ENCODE measurements at places on chromosomes 6 and 20. TPM values are rescaled to one million over a fixed set of nuclear protein-coding genes. Genes with fewer than 3 reads are reported as not detected.

The ADAM33 gene
- not detected for total RNA-seq

The HRH3 gene
- not detected for total RNA-seq

The NKAIN4 gene
- not detected for total RNA-seq

The ABHD16B gene
- total RNA-seq = not detected

The RWDD2A gene
- total RNA-seq = 3.6 TPM

The LY6G6C gene
- total RNA-seq = 0.54 TPM

The GGTLC1 gene
- total RNA-seq = not detected

The FAM162B gene
- total RNA-seq = not detected

The ELOVL5 gene
- total RNA-seq = 85.3 TPM

The PI3 gene
- not detected for total RNA-seq

The ZGPAT gene
- total RNA-seq = 30.6 TPM

The LINC00237 gene
- not detected for total RNA-seq

The F13A1 gene
- 0.34 TPM for total RNA-seq

The POFUT1 gene
- total RNA-seq = 34.5 TPM

The NRSN1 gene
- not detected for total RNA-seq

The RNASET2 gene
- 32.8 TPM for total RNA-seq

All from HCT116 (cell line).